ENCODE measurements at places on chromosomes 1 and 21.

GRCh38 chr1:172915271-172915670, 135.5 kb downstream of the TNFSF18 start:
- no peak for DNase-seq

- DNase-seq: no peak
These were observed 8.0 kb upstream of the DNM3 start for GRCh38 chr1:171833091-171833825.

DNA sequence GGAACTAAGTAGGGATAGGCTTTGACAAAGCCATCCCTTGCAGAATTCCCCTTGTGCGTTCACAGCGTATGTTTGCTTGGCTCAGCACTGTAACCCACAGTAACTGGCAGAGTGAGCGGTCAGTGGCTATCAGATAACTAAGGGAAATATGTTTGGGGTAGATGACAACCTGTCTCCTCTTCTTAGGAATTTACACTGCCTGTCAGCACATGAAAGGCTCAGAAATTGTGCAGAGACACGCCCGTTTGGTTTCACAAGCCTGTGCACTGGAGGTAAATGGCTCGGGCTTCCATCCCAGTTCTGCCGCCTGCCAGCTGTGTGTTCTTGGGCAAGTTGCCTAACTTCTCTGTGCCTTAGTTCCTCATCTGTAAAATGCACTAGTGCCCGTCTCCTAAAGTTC, 101.2 kb downstream of the PRDM2 start:
- DNase-seq: no peak

- no peak for DNase-seq
These were observed 84.3 kb upstream of the ARHGAP29 start for GRCh38 chr1:94321662-94322061.

- DNase-seq: no peak
These were observed 107.4 kb upstream of the EDN2 start for GRCh38 chr1:41591891-41592290.

DNA sequence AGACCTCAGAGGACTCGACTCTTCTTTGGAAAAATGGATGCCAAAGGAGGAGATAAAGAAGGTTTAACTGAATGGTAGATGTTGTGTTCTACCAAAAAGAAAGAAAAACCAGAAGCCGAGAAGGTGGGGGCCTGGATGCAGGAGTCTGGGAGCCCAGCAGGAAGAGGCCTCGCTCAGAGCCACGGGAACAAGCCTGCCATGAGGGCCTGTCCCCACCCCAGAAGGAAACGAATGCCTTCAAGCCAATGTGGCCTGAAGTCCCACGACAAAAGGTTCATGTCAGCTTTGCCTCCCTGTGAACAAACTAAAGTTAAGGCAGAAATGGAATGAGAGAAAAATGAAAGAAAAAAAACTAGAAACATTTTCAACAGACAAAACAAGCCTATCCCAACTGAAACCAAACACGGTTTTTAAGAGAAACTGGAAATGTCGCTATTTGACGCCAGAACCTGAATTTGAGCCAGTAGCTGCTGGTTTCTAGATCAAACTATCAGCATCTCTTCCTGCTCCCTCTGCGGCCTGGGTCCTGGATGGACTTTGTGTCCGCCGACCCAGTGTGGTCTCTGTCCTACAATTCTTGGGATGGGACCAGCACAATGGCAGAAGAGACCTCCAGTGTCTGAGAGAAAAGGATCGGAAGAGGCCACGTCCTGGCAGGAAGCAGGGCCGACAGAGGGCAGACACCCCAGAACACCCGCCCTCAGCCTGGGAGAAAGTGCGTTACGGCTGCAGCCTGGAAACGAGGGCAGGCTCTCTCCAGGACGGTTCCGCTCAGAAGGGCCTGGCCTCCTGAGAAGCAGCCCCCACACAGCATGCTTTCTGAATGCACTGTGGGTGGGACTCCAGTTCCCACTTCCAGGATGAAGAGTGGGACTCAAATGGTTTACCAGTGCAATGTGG, 35.2 kb downstream of the SLC45A1 start:
- DNase-seq: no peak

DNA sequence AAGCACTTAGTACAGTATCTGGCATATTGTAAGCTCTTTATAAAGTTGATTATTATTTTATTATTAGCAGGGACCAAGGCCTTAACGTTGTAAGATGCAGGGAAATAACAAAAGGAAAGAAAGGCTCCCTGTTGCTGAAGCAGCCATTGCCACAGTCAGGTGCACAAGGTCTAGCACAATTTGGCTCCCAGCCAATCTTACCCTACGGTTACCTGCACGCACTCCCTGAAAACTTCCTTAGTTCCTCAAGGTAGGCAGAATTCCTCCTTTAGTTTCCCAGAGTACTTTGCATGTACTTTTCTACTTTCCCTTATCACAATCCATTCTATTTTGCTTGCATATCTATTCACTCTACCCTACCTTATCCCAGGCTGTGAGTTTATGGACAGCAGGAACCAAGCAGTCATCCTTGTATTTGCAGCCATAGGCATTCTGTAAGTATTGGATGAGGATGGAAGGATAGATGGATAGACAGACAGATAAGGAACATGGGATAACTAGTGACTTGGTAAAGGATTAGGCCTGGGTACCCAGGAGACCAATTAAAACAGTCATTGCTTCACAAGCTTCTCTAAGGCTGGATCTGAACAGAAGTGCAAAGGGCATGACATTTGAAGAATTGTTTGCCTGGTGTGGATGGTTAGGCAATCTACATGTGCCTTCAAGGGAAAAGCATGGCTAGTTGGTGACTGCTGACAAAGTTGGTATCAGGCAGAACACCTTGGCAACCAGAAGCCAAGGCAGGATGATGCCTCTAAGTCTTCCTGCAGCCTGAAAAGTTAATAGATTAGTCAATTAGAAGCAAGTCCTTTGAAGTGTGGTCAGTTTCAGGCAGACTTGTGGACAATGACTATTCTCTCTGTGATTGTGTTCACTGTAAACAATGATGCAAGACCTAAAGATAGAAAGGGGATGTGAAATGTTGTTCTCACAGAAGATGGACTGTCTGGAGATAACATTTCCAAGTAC, 20.8 kb upstream of the JAK1 start:
- no peak for DNase-seq

Data from amniotic stem cell (primary cell).